ENCODE measurements at places on chromosomes 3 and 15.

DNA sequence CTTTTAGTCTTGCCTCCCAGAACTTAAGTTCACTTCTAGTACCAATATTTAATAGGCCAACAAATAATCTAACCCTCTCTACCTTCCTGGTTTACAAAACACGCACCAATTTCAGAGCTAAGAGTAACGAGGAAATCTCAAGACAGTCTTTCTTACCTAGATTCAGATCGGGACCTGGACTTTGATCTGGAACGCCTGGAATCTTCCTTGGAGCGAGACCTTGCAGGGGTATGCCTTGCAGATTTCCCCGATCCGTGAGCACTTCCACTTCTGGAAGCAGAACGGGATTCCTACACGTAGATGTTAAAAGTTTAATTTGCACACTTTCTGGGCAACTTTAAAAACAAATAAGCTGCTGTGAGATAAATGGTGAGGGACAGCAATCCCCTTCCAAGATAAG, 11.4 kb downstream of the TRA2B start:
- no peak for DNase-seq

- no peak for DNase-seq
Observed at GRCh38 chr3:159650726-159651125, 337.9 kb upstream of the IL12A start.

DNA sequence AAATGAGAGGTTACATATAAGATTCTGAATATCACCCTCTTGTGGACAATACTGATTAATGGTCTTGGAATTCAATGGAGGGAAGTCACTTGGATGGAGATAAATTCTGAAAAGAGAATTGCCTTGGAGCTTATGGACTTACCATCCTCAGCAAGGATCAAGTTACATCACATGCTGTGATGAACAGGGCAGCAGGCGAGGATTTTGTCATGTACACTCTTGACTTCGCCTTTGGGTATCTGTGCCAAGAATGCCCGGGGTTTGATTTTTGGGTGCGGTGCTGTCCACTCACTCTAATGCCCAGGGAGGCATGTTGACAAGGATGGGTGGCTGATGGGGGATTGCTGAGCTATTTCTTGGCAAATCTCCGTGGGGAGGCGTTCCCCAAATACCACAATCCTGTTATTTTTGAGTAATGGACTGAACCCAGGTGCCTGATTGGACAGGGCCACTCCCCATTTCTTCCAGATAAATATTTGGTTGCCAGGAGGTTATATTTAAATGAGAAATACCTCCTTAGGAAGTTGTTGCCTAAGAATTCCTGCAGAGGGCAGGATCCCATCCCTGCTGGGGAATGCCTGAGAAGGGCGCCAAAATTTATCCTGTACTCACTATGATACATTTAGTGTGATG, 96.3 kb downstream of the TPRG1 start:
- DNase-seq: no peak

DNA sequence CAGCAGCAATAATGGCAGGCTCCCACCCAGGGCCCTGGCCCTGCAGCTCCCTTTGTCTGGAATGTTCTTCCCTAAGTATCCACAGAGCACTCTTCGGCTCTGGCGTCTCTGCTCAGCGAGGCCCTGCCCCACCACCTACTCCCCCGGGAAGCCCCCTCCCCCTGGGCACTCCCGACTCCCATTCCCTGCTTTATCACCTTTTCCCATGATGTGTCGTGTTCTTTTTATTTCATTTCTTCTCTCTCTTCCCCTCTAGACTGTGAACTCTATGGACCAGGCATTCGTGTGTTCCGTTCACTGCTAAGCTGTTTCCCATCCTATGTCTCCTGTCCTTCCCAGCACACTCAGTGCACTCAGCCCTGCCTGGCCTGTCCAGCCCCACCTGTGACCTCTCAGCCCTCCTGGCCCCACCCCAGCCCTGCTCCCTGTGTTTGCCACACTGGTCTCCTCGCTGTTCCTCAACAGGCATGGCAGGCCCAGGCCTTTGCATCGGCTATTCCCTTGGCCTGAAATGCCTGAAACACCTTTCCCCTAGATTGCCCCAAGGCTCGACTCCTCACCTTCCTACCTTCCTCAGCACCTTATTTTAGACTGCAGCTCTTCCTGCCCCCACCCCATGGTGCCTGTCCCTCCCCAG, 107.4 kb downstream of the TPRA1 start:
- DNase-seq: no peak

DNA sequence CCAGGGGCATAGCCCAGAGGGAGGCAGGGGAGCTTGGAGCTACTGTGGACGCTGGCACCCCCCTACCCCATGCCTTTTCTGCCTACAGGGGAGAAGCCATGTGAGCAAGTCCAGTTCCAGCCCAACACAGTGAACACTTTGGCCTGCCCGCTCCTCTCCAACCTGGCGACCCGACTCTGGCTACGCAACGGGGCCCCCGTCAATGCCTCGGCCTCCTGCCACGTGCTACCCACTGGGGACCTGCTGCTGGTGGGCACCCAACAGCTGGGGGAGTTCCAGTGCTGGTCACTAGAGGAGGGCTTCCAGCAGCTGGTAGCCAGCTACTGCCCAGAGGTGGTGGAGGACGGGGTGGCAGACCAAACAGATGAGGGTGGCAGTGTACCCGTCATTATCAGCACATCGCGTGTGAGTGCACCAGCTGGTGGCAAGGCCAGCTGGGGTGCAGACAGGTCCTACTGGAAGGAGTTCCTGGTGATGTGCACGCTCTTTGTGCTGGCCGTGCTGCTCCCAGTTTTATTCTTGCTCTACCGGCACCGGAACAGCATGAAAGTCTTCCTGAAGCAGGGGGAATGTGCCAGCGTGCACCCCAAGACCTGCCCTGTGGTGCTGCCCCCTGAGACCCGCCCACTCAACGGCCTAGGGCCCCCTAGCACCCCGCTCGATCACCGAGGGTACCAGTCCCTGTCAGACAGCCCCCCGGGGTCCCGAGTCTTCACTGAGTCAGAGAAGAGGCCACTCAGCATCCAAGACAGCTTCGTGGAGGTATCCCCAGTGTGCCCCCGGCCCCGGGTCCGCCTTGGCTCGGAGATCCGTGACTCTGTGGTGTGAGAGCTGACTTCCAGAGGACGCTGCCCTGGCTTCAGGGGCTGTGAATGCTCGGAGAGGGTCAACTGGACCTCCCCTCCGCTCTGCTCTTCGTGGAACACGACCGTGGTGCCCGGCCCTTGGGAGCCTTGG, 5.6 kb downstream of the CIB1 start:
- no peak for DNase-seq

DNA sequence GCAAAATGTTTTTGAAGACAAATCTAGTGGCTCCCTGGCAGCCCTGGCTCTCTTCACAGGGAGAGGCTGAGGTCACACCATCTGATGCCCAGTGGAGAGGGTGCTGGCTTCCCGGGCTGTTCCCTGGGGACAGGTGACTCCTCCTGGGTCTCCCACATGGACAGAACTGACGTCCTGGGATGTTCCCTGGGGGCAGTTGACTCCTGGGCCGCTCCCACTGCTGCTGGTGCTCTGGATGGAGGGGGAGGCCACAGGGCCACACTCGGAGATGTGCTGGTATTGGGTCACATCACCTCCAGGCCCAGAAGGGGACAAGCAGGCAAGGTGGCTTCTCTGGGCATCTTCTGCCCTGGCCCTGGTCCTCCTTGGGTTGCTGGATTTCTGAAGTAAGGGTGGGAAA, 27.8 kb upstream of the ACAD9 start:
- no peak for DNase-seq

DNA sequence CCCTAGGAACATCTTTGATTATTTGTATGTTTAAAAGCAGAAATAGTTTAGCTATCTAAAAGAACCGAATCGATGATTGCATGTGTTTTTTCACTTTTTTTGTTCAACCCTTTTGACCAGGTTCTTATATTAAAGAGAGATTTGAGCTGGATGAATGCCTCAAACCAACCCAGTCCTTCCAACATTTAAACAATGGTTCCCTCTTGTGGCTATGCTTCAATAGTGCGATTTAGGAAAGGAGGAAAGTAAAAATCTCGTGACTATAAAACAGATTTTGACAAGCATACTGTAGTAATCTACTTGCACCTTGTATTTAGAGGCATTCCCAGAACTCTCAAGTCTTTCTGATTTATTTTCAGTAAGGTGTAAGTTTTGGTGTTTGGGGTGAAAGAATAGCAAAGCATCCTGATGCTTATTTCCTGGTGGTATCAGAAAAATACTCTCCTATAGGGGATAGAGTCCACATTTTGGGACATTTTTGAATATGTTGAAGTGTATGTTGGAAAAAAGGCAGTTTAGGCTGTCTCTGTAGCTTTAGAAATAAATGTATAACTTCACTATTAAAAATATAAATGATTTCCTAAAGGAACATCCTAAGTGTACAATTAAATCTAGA, 159.6 kb upstream of the KCNH8 start:
- peak; percentile 48 for DNase-seq

DNA sequence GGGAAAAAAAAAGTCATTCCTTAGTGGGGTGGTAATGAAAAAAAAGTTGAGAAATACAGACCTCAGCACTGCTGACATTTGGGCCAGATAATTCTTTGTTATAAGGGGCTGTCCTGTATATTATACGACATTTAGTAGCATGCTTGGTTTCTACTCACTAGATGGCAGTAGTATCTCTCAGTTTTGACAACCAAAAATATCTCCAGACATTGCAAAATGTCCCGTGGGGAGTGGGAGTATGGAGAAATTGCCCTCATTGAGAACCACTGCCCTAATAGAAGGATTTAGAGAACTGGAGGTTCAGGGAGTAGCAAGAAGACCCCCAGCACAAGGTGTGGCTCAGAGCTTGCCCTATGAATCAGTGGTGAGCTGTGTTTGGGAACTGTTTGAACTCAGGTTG, 28.6 kb upstream of the TEX264 start:
- DNase-seq: no peak

DNA sequence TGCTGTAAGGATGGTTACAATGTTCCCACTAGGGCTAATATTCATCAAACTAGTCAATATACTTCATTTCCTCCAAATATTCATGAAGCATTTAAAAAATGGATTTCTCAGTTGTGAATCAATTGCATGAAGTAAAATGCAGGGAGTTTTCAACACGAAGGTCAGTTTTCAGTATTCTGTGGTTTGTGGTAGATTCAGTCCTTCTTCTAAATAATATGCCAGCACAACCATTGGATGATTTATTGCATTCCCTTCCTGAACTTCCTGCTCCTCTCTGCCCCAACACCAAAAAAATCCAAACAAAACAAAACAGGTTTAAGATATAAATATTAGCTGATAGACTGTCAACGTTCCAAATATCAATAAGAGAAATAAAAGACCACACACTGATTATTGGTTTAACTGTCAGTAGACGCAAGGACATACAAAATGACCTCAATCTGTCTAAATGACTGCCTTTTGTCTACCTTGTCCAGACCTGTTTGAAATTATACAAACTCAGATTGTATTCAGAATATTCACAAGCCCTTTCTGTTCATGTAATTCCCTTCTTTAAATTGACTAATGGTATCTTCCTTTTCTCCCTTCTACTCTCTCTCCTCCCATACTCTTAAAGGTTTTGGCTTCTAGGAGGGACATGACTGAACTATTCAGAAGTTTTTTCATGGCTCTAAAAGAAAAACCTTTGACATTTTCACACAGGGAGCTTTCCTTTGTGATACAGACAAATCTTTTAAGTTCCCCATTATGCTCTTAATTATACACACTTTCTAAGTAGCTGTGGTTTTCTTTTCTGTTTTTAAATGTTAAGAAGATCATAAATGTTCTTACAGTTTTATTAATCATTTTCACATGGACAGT, 92.6 kb upstream of the STT3B start:
- no peak for DNase-seq

DNA sequence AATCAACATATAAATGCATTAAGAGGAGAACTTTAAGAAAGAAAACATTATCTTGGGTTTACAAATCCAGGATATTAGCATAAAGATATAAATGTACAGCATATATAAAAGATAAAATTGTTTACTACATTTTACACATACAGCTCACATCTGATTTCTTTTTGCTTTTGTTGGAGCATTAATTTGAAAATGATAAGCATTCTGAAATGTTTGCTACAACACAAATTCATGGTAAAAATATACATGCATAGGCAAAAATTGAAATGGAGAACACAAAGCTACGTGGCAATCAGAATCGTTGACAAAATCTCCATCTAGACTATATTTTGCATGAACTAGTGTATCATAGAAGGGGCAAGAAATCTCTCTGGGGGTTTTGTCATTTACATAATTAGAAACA, 159.1 kb downstream of the TIGIT start:
- DNase-seq: no peak

DNA sequence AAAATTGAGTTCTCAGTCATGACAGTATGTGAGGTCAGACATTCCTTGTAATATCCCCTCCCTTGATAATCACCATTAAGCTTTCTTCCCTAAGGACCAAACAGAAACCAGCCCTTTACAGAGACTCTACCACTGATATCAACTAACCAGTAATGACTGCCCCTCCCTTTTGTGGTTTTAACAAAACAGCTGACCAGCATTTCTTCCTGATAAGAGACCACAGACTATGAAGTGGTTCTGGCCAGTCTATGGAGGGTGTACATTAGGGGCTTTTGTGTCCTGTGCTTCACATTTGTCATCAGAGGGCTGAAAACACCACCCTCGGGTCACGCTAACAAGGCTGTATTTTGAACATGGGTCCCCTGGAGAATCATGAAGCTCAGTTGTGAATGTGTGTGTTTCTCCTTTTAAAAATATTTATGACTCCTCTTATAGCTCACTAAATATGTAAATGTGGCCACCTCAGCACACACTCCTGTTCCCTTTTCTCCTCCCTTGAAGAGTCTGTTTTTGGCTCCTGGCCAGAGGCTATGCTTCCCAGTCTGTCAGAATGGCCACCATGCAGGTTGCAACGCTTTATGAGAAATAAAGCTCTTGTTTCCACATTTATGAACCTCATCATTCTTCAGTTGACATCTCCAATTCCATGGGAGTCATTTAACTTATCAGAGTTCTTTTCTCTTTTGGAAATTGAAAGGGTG, 239.3 kb downstream of the CPNE4 start:
- DNase-seq: peak; percentile 41

GRCh38 chr3:127574880-127575878, 15.4 kb downstream of the TPRA1 start:
- DNase-seq: peak; percentile 90

DNA sequence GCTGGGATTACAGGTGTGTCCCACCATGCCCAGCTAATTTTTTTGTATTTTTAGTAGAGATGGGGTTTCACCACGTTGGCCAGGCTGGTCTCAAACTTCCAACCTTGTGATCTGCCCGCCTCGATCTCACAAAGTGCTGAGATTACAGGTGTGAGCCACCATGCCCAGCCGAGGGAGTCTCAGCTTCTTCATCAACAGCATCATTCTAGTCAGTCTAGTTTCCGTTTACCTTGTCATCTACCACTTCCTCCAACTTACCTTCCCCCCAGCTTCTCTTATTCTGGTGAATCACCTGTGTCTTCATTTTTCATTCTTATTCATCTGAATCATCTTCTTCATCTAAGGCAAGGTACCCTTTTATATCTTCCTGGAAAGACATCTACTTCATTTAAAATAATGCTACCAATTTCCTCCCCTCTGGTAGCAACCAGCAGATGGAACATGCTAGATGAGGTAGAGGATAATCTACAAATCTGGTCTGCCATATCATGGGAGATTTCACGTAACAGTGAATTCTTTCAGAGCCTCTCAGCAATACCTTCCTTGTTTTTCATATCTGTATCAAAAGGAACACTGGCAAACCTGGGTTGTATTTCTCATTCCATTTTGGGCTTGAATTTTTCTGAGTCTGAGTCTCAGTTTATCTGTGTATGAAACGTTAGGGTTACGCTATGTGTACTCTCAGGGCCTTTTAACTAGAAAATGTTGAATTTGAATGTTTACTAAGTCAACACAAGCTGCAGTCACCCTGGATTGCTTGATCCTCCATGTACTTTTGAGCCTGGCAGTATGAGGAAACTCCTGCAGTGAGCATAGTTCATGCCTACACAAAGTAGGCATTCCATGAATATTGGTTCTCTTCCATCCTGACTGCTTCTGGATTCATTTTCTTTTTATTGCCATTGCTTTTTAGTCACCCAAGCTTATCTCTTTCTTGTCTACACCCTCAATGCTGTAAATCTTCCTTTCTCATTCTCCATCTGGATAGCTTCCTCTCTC, 16.8 kb downstream of the LPP start:
- no peak for DNase-seq
